ENCODE measurements at places on chromosomes 4 and X.

- DNase-seq = no peak
These were observed 160.8 kb downstream of the FANCB start for GRCh38 chrX:14712096-14712495.

DNA sequence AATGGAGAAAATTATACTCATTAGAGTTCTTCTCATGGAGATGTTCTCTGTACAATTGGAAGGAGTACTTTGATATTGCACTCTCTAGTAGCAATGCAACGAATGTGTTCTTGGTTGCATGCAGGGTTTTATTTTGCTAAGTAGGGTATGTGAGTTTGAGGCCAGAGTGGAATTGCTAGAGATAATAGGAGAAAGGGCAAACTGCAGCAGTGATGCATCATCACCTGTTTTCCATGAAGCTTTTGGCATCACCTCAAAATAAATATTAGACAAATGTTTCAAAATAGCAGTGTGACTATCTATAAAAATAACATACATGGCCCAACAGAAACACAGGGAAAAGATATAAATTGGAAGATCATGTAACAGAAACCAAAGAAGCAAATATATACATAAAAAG is 93.3 kb downstream of the TIGD2 start:
- no peak for DNase-seq

DNA sequence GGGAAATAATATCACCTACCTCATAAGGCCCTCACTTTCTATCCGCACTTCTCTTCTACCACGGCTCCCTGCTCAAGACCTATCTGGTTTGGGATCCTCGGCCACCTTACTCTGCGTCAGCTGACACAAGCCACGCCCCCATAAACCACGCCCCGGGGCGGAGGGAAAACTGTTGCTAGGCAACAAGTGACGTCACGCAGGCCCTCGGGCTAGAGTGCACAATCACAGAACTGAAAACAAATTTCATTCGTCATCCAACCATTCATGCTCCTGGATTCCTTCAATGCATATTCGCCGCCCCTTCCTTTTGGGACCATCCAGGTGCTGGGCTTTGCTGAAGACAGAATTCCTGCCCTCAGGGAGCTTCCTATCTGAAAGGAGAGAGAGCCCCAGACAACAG is 66.3 kb downstream of the SMC1A start:
- DNase-seq = no peak

GRCh38 chr4:102817021-102817605 is 10.2 kb downstream of the UBE2D3 start:
- DNase-seq = no peak

GRCh38 chrX:100512471-100512870 is 72.3 kb upstream of the TNMD start:
- DNase-seq = peak; percentile 51

GRCh38 chrX:97517763-97518162 is 634.1 kb downstream of the RPA4 start:
- DNase-seq = no peak

GRCh38 chr4:140305053-140305452 is 68.4 kb upstream of the SCOC start:
- DNase-seq = no peak

DNA sequence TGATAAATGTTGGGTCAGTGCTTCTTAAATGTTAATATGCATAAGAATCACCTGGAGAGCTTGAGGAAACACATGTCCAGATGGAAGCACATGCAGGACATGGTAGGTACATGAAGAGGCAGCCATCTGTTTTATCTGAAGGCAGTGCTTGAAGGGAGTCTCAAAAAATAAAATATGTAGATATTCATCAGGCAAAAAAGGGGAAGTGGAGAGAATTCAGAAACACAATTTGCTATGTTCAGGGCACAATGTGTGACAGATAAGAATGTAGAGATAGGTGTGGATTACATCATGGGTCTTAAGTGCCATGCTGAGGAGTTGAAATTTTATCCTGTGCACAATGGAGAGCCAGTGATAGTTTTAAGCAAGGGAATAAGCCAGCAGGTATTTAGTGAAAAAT is 59.6 kb upstream of the CASK start:
- no peak for DNase-seq

DNA sequence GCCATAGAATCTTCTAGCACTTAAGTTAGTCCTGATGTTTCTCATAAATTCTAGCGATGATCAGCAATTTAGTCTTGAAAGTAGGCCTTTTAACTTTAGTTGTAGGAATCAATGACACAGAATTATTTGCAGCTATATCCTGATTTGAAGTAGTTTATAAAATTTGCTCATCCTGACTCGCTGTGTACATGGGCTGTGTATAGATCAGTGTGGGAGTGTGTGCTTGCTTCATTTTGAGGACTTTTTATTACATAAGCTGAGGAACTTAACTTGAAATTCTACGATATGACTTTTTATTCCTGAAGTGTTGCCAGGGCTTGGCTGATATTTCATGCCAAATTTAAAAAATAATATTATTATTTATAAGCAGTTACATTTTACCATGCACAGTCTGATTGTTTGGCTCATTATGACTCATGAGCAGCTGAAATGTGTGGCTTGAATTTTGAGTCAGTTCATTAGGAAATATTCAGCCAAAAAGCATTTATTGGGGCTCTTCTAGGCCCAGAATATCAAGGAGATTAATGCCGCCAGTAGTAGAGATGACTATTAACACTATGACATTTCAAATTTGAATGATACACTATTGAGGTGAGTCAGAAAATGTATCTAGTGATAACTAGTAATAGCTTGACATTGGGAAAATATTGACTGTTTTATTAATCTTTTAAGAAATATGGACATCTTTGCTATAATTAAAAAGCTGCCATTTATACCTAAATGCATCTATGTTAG is 128.9 kb upstream of the LIMCH1 start:
- DNase-seq = no peak

- DNase-seq = peak; percentile 51
These were observed 146.8 kb downstream of the KLHL4 start for GRCh38 chrX:87664381-87664780.

DNA sequence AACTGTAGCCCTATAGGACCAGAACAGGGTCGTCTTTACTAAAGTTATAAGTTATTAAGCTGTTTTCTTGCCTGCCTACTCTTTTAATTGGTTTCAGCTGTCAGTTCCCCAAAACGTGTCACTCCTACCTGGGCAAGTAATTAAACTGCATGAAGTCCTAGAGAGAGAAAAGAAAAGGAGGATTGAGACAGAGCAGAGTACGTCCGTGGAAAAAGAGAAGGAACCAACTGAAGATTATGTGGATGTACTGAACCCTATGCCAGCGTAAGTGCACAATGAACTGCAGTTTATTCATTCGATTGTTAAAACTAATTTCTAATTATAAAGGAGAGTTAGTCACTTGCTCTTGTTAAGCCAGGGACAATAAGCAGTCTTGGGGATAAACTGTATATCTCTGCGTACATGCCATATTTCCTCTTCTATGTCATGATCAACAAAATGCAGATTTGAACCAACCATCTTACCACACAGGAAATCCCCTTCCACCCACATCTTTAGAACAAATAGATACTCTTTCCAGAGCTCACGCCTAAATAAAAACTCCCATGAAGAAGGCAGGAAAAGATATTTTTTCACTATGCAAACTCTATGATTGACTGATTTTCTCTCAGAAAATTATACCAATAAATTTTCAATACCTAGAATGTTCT is 22.8 kb downstream of the STAP1 start:
- no peak for DNase-seq

DNA sequence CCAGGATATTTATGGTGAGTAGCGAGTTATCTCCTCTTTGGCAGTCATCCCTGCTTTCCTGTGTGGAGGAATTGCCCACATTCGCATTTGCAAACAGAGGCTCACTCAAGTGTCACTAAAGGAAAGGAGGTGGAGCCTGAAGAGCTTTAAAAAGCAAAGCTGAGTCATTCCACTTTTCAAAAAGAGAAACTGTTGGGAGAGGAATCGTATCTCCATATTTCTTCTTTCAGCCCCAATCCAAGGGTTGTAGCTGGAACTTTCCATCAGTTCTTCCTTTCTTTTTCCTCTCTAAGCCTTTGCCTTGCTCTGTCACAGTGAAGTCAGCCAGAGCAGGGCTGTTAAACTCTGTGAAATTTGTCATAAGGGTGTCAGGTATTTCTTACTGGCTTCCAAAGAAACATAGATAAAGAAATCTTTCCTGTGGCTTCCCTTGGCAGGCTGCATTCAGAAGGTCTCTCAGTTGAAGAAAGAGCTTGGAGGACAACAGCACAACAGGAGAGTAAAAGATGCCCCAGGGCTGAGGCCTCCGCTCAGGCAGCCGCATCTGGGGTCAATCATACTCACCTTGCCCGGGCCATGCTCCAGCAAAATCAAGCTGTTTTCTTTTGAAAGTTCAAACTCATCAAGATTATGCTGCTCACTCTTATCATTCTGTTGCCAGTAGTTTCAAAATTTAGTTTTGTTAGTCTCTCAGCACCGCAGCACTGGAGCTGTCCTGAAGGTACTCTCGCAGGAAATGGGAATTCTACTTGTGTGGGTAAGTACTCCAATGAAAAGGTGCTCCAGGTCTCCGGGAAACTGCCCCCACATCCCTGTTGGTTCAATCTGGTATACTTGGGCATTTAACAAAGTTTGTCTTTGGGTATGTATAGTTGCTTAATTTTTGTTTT is at the start of gene EGF:
EGF (plus strand) TSS at position 178 of the 890 bp plus-strand sequence; CDS start at position 631, 453 bp downstream.
- DNase-seq = peak; percentile 35

DNA sequence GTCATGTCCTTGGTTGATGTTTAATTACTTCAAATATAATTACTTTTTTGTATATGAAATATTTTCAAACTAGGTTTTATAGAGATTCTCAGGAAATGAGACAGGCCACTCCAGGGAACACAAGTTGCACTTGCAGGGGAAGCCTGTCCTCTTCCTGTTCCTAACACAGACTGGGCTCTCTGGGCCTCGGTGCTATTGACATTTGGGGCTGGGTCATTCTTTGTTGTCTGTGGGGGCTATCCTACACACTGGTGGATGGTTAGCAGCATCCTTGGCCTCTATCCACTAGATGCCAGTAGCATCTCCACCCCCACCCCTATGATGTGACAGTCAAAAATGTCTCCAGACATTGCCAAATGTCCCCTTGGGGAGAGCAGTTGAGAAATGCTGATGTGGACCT is 49.3 kb upstream of the MAP3K15 start:
- no peak for DNase-seq

DNA sequence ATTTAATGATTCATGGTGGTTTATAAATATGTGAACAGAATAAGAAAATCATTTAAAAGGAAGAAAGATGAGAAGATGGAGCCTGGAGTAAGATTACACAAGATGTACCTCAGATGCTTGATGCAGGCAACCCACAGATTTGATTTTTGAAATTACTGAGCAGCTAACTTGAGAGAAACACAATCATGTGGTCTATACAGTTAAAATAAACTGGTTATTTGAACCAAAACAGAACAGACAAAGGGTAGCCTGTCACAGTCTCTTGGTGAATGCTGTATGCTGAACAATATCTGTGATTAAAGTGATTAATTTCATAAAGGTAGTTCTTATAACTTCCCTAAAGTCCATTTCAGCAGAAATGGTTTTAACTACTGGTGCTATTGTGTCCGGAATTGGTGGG is 4.2 kb downstream of the PI4K2B start:
- DNase-seq = no peak

GRCh38 chr4:70760662-70761061 is 38.9 kb downstream of the RUFY3 start:
- DNase-seq = no peak

GRCh38 chr4:182213004-182213403 is 30.2 kb upstream of the TENM3 start:
- no peak for DNase-seq

Measured in eye (tissue), 1 donor.